ENCODE measurements at places on chromosomes 1 and 21.

GRCh38 chr1:18743233-18743632 is 112.6 kb downstream of the PAX7 start:
- no peak overlapping the region for H3K27ac ChIP-seq
- no peaks in the 10 kb centered on the region for H3K36me3 ChIP-seq
- no peak overlapping the region for H3K4me3 ChIP-seq
- DNase-seq = no peak

DNA sequence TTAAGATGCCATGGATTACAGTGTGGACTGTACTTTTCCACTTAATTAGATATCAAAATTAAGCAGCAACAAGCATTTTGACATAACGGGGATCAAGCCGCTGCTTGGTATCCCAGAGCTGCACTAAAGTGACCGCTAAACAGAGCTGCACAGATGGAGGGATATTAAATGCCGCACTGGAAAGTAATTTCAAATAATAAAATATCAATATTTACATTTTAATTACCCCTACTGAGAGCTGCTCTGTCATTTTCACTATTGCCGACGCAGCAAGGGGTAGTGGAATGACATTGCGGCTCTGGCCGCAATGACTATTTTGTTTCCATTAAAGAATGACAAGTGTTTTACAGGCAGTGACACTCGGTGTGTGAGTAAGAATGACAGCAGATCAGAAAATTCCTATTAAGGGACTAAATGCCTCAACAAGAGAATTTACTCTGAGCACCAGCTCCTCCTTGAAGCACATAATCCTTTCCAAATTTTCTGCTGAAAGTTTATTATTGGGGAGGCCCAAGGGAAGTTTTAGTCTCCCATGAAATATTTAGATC is 109.1 kb upstream of the USH2A start:
- DNase-seq = no peak
- no peaks in the 10 kb centered on the region for H3K4me1 ChIP-seq
- no peak overlapping the region for H3K4me3 ChIP-seq
- no peak overlapping the region for H3K27ac ChIP-seq

DNA sequence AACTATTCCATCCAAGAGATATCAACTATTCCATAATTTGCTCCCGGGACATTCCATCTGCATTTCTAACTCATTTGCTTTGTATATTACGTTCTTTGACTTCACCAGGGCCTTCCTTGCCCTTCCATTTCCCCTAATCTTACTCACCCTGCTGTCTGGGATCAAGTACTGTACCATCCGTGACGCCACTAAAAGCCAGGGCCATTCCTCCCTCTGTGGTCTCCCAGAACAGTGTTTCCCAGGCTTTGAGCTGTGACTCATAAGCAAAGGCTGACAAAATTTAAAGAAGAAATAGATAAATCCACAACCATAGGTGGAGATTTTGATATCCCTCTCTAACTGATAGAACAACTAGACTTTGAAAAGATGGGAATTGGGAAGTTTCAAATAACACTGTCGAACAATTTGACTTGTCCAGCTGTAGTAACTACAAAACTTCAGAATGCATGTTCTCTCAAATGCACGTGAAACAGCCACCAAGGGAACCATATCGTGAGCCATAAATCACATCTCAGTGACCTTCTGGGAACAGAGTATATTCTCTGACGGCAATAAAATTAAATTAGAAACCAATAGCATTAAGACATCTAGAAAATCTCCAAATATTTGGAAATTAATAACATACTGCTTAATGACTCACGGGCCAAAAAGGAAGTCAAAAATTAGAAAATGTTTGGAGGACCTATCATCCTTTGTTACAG is 501.0 kb downstream of the SETD4 start:
- H3K4me1 ChIP-seq = no peaks in the 10 kb centered on the region
- no peak overlapping the region for H3K27ac ChIP-seq
- no peaks in the 10 kb centered on the region for H3K36me3 ChIP-seq
- no peak overlapping the region for H3K4me3 ChIP-seq
- H3K27me3 ChIP-seq = no peaks in the 10 kb centered on the region

DNA sequence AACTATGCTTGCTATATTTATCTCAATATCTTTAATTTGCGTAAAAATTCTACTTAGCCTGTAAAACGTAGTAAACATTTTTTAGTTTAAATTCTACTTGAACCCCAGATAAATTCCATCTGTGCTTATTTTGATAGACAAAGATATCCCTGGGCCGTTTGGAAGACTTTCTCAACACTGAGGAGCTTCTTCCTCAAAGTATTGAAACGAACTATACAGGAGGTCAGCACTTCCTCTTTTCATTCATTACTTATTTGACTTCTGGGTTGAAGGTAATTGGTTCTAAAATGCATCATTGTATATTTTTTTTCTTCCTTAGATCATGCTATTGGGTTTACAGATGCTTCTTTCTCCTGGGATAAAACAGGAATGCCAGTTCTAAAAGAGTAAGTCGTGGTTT is 74.7 kb downstream of the HSPA13 start:
- no peaks in the 10 kb centered on the region for H3K27me3 ChIP-seq
- DNase-seq = no peak
- H3K4me3 ChIP-seq = no peak overlapping the region
- no peak overlapping the region for H3K27ac ChIP-seq
- H3K36me3 ChIP-seq = no peaks in the 10 kb centered on the region

DNA sequence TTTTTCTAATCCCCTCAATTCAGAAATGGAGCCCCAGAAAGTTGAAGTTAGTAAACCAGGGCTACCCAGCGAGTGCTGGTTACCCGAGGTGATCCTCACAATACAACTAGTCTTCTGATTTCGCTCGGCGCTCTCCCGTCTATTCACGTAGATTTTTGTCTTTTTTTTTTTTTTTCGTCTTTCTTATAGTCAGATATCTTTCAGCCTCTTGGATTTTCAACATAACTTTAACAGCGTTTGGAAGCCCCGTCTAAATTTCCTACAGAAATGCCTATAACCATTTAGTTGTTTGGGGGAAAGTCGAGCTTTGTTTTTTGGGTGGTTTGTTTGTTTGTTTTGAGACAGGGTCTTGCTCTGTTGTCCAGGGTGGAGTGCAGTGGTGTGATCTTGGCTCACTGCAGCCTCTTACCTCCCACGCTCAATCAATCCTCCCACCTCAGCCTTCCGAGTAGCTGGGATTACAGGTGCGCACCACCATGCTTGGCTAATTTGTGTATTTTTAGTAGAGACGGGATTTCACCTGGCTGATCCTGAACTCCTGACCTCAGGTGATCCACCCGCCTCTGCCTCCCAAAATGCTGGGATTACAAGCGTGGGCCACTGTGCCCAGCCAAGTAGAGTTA is 818 bp upstream of the TMEM50B start:
- H3K27me3 ChIP-seq = no peaks in the 10 kb centered on the region
- no peak for DNase-seq
- H3K4me1 ChIP-seq = peaks cover 9% of the 10 kb centered on the region
- H3K4me3 ChIP-seq = peak overlapping the region; percentile 86
- no peaks in the 10 kb centered on the region for H3K36me3 ChIP-seq
- peak overlapping the region; percentile 65 for H3K27ac ChIP-seq

- no peak overlapping the region for H3K27ac ChIP-seq
- H3K4me3 ChIP-seq = no peak overlapping the region
- DNase-seq = no peak
- H3K27me3 ChIP-seq = peaks cover 14% of the 10 kb centered on the region
- no peaks in the 10 kb centered on the region for H3K36me3 ChIP-seq
These were observed 757 bp upstream of the SPSB1 start for GRCh38 chr1:9291914-9292360.

GRCh38 chr1:99304725-99305282 is 40.5 kb downstream of the PLPPR4 start:
- no peak for DNase-seq
- H3K4me3 ChIP-seq = no peak overlapping the region
- H3K27ac ChIP-seq = no peak overlapping the region
- no peaks in the 10 kb centered on the region for H3K36me3 ChIP-seq
- no peaks in the 10 kb centered on the region for H3K4me1 ChIP-seq
- H3K27me3 ChIP-seq = no peaks in the 10 kb centered on the region

GRCh38 chr21:42028766-42029425 is 18.7 kb upstream of the ZBTB21 start:
- H3K36me3 ChIP-seq = no peaks in the 10 kb centered on the region
- no peak overlapping the region for H3K27ac ChIP-seq
- H3K4me3 ChIP-seq = no peak overlapping the region
- DNase-seq = no peak
- H3K4me1 ChIP-seq = no peaks in the 10 kb centered on the region

DNA sequence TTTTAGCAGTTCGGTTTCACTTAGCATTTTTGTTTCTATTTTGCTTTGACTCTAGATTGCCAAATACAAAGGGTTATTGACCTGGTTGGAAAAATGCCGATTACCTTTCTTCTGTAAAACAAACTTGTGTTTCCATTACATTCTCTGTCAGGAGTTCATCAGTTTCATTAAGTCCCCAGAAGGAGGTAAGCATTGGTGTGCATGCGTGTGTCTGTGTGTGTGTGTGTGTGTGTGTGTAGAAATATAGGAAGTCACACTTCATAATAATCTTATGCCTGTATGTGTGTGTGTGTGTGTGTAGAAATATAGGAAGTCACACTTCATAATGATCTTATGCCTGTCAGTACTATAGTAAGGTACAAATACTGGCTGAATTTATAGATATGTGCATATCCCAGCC is 10.0 kb downstream of the RGSL1 start:
- no peak overlapping the region for H3K4me3 ChIP-seq
- DNase-seq = no peak
- no peaks in the 10 kb centered on the region for H3K4me1 ChIP-seq
- H3K27me3 ChIP-seq = no peaks in the 10 kb centered on the region
- no peaks in the 10 kb centered on the region for H3K36me3 ChIP-seq
- no peak overlapping the region for H3K27ac ChIP-seq

DNA sequence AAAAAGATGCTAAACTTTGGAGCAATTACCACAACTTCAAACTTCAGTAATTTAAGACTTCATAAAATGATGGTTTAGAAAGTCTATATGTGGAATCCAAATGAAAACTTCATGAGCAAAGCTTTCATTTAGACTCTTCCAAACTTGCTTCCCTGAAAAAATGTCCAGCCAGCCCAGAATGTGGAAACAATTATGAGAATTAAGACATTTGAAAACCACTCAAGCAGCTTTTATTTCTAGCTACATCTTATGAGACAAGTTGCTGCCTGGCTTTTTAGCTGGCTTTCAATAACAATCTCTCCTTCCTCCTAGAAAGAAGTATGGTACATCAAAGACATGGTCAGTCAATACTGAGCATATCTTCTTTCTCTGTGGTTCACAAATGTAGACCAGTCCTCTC is 21.8 kb downstream of the LPAR3 start:
- H3K36me3 ChIP-seq = no peaks in the 10 kb centered on the region
- H3K4me1 ChIP-seq = peaks cover 2% of the 10 kb centered on the region
- no peak for DNase-seq
- no peak overlapping the region for H3K27ac ChIP-seq
- no peak overlapping the region for H3K4me3 ChIP-seq

GRCh38 chr1:178682429-178682828 is 42.6 kb upstream of the RALGPS2 start:
- H3K27ac ChIP-seq = no peak overlapping the region
- no peak overlapping the region for H3K4me3 ChIP-seq
- no peaks in the 10 kb centered on the region for H3K4me1 ChIP-seq
- no peaks in the 10 kb centered on the region for H3K27me3 ChIP-seq
- no peak for DNase-seq
- H3K36me3 ChIP-seq = no peaks in the 10 kb centered on the region

- peaks cover 14% of the 10 kb centered on the region for H3K4me1 ChIP-seq
- H3K27me3 ChIP-seq = no peaks in the 10 kb centered on the region
- H3K36me3 ChIP-seq = no peaks in the 10 kb centered on the region
- H3K27ac ChIP-seq = no peak overlapping the region
These were observed 14.5 kb downstream of the SLC25A33 start for GRCh38 chr1:9553736-9554144.

DNA sequence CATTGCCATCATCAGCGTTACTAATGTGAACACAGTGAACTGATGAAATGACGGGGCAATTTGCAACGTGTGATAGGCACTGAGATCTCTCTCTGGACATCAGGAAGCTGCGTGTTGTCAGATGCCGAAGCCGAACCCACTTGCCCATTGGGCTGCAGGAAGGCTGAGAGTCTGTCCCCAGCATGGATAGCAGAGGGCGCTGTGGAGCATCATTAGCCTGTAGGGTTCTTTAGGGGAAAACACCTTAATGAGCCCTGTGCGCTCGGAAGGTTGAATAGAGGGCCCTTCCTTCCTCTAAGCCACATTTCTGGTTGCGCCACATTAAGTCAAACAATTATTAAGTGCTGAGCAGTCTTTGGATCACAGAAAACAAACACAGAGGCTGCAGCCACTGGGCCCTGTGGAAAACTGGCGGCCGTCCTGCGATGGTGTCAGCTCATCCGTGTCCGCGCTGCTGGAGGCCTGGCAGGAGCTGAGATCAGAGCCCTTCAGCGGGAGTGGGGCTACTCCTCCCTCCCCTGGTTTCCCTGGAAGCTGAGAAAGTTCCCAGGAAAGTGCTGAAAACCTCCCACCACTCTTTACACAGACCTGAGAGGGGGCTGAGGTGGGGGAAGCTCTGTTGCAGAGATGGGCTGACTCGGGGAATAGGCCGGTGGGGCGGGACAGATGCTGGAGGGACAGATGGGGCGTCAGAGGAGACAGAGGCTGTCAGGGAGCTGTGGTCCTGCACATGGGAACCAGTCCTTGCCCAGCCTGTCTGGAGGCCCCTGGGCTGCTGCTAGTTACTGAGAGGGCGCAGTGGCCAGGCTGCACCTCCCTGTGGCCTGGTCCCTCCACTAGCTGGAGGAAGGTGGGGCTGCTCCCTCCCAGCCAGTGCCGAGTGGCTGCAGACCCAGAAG is 12.7 kb downstream of the TFF2 start:
- no peak overlapping the region for H3K27ac ChIP-seq
- H3K4me3 ChIP-seq = no peak overlapping the region
- no peaks in the 10 kb centered on the region for H3K36me3 ChIP-seq
- DNase-seq = peak; percentile 77

- H3K27ac ChIP-seq = no peak overlapping the region
- H3K4me1 ChIP-seq = no peaks in the 10 kb centered on the region
- no peaks in the 10 kb centered on the region for H3K36me3 ChIP-seq
These were observed 26.4 kb downstream of the LRRC53 start for GRCh38 chr1:74486036-74486435.

- no peaks in the 10 kb centered on the region for H3K36me3 ChIP-seq
- H3K27ac ChIP-seq = no peak overlapping the region
- no peak for DNase-seq
- no peaks in the 10 kb centered on the region for H3K4me1 ChIP-seq
These were observed 470.0 kb upstream of the VAMP3 start for GRCh38 chr1:7300893-7301663.

GRCh38 chr1:208652296-208653160 is 408.3 kb upstream of the PLXNA2 start:
- H3K27ac ChIP-seq = no peak overlapping the region
- H3K4me3 ChIP-seq = no peak overlapping the region
- H3K27me3 ChIP-seq = no peaks in the 10 kb centered on the region
- DNase-seq = peak; percentile 6

- no peak overlapping the region for H3K27ac ChIP-seq
- DNase-seq = no peak
- H3K4me1 ChIP-seq = no peaks in the 10 kb centered on the region
- no peak overlapping the region for H3K4me3 ChIP-seq
These were observed 123.5 kb downstream of the PATJ start for GRCh38 chr1:61865646-61866220.

Measured in T-cell (primary cell).